ENCODE measurements at places on chromosomes 1 and 21.

GRCh38 chr1:24248859-24249258 is 61.8 kb upstream of the IFNLR1 start:
- DNase-seq: no peak

- no peak for DNase-seq
These were observed 4.2 kb upstream of the STXBP3 start for GRCh38 chr1:108742253-108742652.

DNA sequence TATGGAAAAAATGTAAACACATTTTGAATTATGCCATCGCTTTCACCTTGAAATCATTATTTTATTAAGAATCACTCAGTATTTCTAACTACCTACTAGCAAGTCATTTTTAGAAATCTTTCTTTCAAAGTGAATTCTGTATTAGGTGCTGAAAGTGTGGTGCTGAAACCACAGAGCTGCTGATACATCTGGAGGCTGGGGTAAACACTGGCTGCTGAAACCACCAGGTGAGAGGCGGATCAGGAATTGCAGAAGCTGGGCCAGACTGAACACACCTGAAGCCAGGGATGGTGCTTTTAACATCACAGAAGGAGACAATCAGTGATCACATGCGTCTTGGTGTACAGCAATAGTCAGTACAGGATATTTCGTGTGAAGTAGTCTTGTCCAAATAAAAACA is 42.2 kb upstream of the KCNE1 start:
- DNase-seq: no peak

- DNase-seq: no peak
These were observed 4.5 kb upstream of the RASSF5 start for GRCh38 chr1:206502812-206503211.

DNA sequence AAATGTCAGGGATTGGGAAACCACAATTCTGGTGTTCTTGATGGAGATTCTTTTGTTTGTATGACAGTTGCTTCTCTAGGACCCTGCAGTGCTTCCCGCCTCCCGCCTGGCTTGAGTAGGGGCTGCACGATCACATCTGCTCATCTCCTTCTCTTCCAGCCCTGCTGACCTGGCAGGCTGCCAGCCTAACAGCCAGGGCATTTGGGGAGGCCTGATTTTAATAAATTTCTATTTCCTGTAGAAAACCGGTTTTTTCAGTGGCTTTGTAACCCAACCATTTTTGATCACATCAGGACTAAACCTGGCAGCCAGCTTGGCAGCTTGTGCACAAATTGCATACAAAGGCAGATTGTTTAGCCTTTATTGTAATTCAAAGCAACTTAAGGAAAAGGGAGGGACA is 78.9 kb downstream of the UBE2U start:
- no peak for DNase-seq
